ENCODE measurements at places on chromosomes 13 and 19. TPM values are rescaled to one million over a fixed set of nuclear protein-coding genes. Genes with fewer than 3 reads are reported as not detected.

Gene ZNF93
- 34.8 TPM for total RNA-seq

Gene GDF15
- total RNA-seq = 17.5 TPM

Gene PKN1
- total RNA-seq = 66.2 TPM

Gene MADCAM1
- not detected for total RNA-seq

Gene DCT
- not detected for total RNA-seq
